ENCODE measurements at places on chromosomes 11 and 22.

GRCh38 chr11:47656260-47656885, 14.0 kb upstream of the MTCH2 start:
- DNase-seq: no peak

DNA sequence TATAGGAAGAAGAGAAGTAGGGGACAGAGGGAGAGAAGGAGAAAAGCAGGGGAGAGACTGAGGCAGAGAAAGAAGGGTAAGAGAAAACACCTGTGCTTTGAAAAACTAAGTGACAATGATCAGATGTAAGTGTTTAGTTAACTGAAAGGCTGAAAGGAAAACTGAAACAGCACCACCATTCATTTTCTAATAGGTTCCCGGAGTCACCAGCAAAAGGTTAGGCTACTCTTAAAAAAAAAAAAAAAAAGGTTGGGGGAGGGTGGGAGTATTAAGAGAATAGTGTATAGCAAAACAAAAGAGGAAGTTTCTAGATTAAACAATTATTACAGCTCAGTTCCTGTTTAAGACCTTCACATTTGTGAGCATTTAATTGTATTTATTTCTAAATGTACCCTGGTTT, 113.8 kb downstream of the CADM1 start:
- no peak for DNase-seq

DNA sequence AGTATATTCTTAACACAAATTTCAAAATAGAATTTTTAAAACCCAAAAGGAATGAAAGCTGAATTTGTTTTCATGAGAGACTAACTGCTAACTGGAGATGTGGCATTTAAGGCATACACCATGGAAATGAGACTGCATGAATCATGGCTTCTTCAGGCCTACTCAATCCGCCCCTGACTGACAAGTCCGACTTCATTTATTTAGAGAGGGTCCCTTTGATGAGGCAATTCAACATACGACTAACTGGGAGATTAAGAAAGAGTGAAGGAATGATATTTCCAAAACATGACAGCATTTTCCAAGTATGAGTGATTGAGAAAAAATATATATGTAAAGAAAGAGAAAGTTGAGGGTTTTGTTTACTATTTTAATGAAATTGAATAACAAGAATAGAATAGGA, 720.1 kb downstream of the DLG2 start:
- no peak for DNase-seq

DNA sequence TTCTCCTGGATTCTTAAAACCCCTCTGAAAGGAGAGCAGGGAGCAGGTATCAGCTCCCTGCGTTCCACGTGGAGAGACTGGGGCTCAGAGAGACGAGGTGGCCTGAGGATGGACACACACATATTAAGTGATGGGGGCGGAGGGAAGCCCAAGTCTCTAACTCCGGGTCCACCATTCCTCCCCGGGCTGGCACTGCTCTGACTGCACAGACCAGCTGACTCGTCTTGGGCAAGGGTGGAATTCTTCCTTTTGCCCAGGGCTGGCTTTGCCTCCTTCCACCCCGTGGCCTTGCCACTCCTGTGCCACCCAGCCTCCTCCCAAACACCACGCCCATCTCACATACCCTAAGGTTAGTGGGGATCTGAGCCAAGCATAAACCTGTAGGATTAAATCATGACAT, 65.0 kb downstream of the BUD13 start:
- DNase-seq: no peak

GRCh38 chr22:47190276-47190956, 428.0 kb downstream of the TBC1D22A start:
- DNase-seq: no peak

DNA sequence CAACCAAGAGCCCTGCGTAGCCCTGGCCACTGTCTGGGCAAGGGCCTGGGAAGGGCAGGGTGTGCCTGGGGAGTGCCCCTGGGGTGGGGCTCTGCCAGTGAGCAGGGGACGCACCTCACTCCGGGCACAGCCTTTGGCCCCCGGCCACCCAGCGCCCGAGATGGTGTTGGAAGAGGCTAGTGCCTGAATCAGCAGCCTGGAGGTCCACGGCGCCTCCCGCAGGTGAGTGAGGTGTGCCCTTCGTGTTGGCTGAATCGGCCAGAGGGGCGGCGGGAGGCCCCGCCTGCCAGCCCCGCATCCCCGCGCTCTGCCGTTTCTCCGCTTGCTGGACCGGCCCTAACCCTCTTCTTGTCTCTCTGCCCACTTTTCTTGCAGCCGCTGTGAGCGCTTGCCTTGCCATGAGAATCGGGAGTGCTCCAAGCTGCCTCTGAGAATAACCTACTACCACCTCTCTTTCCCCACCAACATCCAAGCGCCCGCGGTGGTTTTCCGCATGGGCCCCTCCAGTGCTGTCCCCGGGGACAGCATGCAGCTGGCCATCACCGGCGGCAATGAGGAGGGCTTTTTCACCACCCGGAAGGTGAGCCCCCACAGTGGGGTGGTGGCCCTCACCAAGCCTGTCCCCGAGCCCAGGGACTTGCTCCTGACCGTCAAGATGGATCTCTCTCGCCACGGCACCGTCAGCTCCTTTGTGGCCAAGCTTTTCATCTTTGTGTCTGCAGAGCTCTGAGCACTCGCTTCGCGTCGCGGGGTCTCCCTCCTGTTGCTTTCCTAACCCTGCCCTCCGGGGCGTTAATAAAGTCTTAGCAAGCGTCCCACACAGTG, 60.1 kb downstream of the FBLN1 start:
- no peak for DNase-seq

DNA sequence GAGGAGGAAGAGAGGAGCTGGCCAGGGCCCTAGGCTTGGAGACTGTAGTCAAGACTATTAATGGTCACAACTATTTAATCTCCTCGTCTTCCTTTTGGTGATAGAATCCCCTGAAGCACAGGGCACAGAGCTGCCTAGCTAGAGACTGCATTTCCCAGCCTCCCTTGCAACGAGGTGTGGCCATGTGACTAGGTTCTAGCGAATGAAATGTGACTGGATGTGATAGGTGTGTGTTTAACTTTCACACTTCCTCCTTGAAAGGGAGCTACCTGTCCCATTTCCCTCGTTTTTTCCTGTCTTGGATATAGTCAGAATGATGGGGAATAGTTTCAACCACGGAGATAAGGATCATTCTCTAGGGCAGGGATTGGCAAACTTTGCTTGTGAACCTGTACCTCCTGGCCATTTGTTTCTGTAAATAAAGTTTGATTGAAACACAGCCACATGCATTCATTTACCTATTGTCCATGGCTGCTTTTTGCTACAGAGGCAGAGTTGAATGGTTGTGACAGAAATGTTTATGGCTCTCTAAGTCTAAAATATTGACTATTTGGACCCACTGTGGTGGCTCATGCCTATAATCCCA, 313.5 kb downstream of the MIAT start:
- DNase-seq: no peak

DNA sequence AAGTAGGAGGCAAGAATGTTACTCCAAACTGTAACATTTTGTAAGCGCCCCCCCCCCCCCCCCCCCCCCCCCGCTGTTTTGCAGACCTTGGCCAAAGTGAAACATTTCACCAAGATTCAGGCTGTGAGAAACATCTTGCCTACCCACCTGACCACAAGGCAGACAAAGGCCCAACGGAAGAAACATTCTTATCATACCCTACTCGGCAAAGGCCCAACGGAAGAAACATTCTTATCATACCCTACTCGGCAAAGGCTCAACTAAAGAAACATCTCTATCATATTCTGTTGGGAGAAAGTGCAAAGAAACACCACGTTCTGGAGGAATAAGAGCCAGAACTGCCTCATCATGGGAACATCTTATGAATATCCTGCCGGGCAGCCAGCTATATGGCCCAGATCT, 117.1 kb downstream of the JRKL start:
- no peak for DNase-seq

GRCh38 chr22:47048123-47049077, 285.9 kb downstream of the TBC1D22A start:
- DNase-seq: no peak

GRCh38 chr11:78168539-78169477, 19.6 kb downstream of the KCTD21 start:
- DNase-seq: no peak

DNA sequence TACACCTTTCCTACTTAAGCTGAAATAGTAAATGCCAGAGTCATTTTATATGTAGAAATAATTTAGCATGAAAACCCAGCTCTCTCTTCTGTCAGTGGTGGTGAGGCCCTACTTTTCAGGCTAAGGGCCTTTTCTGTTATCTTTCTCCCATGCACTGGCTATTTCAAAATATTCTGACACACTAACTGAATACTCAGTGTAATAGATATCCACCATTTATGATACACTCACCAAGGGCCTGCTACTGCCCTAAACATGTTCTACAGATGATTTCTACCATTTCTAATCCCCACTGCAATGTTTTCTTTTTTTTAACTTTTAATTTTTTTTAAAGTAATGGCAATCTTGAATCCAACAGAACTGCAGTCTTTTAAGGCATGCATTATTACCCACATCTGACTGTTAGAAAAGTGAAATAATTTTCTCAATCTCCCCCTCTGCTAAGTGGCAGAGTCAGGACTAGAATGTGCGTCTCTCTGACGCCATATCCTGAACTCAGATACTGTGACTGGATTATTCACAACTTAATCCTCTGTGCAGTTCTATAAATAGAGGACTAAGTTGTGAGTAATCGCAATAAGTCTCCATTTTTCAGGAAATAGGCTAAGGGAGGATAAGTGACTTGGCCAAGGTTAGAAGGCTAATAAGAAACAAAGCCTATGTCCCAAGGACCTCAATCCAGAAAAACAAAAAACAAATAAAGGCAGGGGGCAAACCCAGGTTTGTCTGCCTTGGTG, 44.0 kb downstream of the GRAMD1B start:
- peak; percentile 25 for DNase-seq

GRCh38 chr22:46000081-46001027, 23.4 kb upstream of the WNT7B start:
- no peak for DNase-seq

- DNase-seq: no peak
Observed at GRCh38 chr11:16086229-16086819, 270.0 kb downstream of the SOX6 start.

DNA sequence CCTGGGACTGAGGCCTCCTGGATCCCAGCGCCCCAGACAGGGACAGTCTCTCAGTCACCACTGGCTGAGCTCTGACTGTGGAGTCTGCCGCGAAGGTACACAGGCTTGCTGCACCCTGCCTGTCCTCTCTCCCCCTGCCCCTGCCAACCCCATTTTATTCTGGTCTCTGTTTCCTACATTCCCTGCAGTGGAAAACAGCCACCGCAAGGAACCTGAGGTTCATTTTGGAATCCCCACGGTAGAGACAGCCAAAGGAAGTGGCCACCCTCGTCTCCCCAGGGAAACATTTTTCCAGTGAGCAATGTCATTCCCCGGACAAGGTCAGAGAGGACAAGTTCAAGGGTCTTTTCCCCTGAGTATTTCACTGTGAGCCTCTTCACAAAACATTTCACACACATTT, 56.6 kb downstream of the FBXO7 start:
- DNase-seq: no peak

- no peak for DNase-seq
Observed at GRCh38 chr11:11555208-11555607, 66.6 kb downstream of the GALNT18 start.

DNA sequence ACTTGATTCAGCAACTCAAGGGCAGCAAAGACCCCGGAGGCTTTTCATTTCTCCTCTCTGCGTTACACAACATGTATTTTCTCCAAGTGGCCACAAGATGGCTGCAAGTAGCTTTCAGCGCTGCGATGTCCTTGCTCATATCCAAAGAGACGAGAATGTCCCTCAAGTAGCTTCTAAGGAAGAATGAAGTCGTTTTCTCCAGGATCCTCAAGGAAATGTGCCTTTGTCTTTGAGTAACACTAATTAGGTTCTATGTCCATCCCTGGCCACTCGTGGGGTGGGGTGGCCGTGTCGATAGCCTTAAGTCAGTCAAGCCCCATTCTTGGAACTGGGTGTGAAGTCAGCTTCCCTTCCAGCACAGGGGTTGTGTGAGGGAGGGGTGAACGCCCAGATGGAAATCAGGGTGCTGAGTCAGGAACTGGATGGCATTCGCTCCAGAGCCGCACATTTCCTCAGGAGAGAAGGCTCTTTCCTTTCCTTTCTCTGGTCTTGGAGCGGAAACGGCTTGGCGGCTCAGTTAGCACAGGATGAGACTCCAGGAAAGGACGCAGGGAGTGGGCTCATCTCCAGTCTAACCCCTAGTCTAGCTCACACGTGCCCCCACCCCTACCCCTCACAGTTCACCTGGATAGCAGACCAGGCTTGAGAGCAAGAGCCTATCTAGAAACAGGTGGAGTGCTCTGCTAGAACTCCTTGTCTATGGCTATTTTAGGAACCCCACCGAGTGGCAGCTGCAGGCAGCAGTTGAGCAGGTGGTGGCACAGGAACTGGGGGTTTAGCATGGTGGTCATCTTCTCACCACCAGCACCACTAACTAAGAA, 44.3 kb downstream of the NNMT start:
- DNase-seq: peak; percentile 66

- no peak for DNase-seq
Observed at GRCh38 chr11:119026970-119027369, 3.7 kb downstream of the SLC37A4 start.

DNA sequence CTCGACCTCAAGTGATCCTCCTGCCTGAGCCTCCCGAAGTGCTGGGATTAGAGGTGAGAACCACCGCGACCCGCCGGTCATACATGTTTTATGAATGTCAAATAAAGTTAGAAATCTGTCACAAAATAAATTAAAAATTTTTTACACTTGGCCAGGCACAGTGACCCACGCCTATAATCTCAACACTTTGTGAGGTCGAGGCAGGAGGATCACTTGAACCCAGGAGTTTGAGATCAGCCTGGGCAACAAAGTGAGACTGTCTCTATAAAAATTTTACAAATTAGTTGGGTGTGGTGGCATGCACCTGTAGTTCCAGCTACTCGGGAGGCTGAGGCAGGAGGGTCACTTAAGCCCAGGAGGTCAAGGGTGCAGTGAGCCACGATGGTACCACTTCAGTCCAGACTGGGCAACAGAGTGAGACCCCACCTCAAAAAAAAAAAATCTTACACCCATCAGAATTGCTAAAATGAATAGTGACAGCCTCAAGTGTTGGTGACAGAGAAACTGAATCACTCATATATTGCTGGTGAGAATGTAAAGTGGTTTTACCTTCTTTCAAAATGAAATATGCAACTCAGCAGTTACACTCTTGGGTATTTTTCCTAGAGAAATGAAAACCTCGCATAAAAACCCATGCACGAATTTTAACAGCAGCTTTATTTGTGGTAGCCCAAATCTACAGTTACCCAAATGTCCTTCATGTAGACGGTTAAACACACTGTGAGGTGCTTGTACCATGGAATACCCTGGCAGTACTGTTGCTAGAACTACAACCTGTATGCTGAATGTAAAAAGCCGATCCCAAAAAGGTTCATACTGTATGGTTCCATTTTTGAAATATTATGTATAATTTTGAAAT, 55.4 kb downstream of the MED15 start:
- no peak for DNase-seq

DNA sequence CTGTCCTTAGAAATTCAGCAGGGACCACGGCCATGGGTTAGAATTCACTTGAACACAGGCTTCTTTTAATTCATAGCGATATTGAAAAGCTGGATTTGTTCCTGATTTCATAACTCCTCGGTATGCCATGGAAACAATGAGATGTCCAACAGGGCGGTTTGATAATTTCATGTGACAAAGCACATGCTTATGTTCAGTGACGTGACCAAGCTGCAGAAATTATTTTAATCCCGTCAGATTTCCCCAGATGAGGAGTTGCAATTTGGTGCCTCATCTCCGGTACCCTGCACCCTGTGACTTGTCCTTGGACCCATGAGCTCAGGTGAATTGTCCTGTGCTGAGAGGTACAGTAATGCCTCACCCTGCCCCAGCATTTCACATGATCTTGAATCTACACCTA, 81.7 kb downstream of the C11orf91 start:
- DNase-seq: no peak

- no peak for DNase-seq
Observed at GRCh38 chr22:49953027-49953679, 7.4 kb upstream of the PIM3 start.
